Breast epithelium (tissue), 4 donors: ENCODE measurements at places on chromosomes 2 and 18. TPM values are rescaled to one million over a fixed set of nuclear protein-coding genes. Genes with fewer than 3 reads are reported as not detected.
A peak's percentile ranks its signal among the peaks of the same experiment; 100 is the strongest.

DNA sequence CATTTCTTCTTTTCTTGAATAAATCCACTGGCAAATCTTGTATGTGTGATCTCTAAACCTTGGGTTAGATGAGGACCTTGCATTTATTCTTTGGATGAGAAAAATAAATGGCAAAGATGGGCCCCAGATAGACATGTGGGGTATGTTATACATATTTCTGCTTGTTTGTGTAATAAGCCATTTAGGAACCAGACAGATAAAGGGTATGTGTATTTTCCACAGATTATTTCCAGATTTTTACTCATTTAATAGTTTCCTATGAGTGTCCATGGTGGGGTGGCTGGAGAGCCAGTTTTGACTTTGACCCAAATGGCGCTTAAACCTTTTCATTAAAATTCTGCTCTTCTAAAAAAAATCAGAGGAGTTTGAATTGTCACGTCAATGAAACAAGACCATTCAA, 102.8 kb downstream of the MYCN start:
- DNase-seq, result no peak
- no peaks in the 10 kb centered on the region for H3K36me3 ChIP-seq
- H3K27me3 ChIP-seq, result no peaks in the 10 kb centered on the region
- no peaks in the 10 kb centered on the region for H3K4me1 ChIP-seq
- no peak overlapping the region for H3K27ac ChIP-seq

- DNase-seq, result no peak
- no peaks in the 10 kb centered on the region for H3K4me1 ChIP-seq
- H3K36me3 ChIP-seq, result no peaks in the 10 kb centered on the region
- H3K4me3 ChIP-seq, result no peak overlapping the region
Measured at GRCh38 chr2:70785137-70785911, 5.1 kb downstream of the FIGLA start.

DNA sequence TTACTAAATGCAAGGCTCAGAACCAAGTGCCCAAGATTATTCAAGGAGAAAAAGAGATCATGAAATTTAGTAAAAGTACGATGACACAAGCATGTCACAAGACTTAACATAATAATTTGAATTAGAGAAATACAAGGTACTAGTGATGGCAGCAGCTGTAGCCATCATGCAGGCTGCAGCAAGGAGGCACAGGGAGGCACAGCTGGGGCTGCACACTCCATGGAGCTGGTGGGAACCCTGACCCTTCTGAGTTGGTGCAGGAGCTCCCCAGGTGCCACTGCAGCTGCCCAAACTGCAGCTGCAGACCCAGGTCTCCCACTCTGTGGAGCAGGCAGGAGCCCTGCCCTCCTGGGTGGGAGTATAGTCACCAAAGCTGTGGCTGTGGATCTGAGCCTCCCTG, 46.0 kb downstream of the COL3A1 start:
- no peak overlapping the region for H3K4me3 ChIP-seq
- no peak for DNase-seq
- peak overlapping the region; percentile 90 for H3K27ac ChIP-seq
- H3K27me3 ChIP-seq, result no peaks in the 10 kb centered on the region
- no peaks in the 10 kb centered on the region for H3K4me1 ChIP-seq
- no peaks in the 10 kb centered on the region for H3K36me3 ChIP-seq

GRCh38 chr2:233468741-233469110, 97.9 kb downstream of the USP40 start:
- no peaks in the 10 kb centered on the region for H3K27me3 ChIP-seq
- no peak overlapping the region for H3K27ac ChIP-seq
- no peaks in the 10 kb centered on the region for H3K36me3 ChIP-seq
- no peak overlapping the region for H3K4me3 ChIP-seq
- H3K4me1 ChIP-seq, result no peaks in the 10 kb centered on the region

GRCh38 chr18:72846736-72847533, 20.9 kb downstream of the NETO1 start:
- H3K4me1 ChIP-seq, result no peaks in the 10 kb centered on the region
- H3K27me3 ChIP-seq, result no peaks in the 10 kb centered on the region
- peak; percentile 36 for DNase-seq
- H3K4me3 ChIP-seq, result no peak overlapping the region

DNA sequence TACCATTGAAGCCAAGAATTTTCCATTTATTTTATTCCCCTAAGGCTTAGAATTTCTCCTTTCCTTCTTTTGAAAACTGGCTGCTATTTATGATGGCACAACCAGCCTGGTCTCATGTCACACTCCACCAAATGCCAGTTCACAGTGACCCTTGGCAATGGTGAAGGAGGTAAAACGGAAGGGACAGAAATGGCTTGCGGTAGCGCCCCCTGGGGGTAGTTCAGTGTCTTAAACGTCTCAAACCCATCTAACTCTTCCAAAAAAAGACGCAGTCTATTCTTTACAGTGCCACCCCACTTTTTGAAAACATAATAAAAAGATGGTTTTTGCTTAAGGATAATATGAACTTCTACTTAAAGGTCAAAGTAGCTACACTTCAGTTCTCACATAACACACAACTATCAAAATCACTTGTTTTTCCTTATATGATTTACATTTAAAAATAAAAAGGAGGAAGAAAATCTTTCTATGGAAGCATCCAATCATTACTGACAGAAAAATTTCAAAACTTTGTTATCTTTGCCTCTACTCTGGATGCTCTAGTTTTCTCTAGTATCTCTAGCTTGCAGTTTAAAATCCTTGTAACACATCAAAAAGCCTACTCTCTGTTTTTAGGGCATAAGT, 28.0 kb downstream of the PNO1 start:
- no peak for DNase-seq
- H3K4me3 ChIP-seq, result no peak overlapping the region
- H3K36me3 ChIP-seq, result no peaks in the 10 kb centered on the region

GRCh38 chr2:121184248-121184862, 100.6 kb downstream of the TFCP2L1 start:
- no peak overlapping the region for H3K4me3 ChIP-seq
- no peaks in the 10 kb centered on the region for H3K27me3 ChIP-seq
- H3K27ac ChIP-seq, result no peak overlapping the region
- no peaks in the 10 kb centered on the region for H3K36me3 ChIP-seq
- DNase-seq, result no peak

GRCh38 chr2:10883066-10883465, 28.7 kb upstream of the KCNF1 start:
- no peak overlapping the region for H3K27ac ChIP-seq
- no peaks in the 10 kb centered on the region for H3K27me3 ChIP-seq
- H3K4me3 ChIP-seq, result no peak overlapping the region
- H3K4me1 ChIP-seq, result no peaks in the 10 kb centered on the region
- H3K36me3 ChIP-seq, result no peaks in the 10 kb centered on the region
- no peak for DNase-seq

DNA sequence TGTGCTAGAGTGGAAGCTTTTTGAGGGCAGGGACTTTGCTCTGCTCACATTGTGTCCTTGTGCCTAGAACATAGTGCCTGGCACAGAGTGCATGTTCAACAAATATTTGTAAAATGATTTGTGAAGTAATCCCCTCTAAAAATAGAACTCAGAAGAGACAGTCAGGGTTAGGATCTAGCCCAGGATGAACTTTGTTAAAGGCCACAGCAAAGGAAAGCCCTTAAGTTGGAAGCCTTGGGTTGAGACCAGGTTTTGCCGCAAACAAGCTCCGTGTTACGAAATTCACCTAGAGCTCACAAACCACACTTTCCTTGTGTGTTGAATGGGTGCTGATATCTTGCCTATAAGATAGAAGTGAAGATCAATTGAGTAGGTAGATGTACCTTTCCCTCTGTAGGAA, 84.2 kb downstream of the SETBP1 start:
- no peaks in the 10 kb centered on the region for H3K27me3 ChIP-seq
- DNase-seq, result no peak
- H3K36me3 ChIP-seq, result no peaks in the 10 kb centered on the region
- H3K4me1 ChIP-seq, result peaks cover 12% of the 10 kb centered on the region

SKOR2 gene
- not detected for total RNA-seq

UGT1A3 gene
- 0.16 TPM for total RNA-seq
